RPMI7951 (cell line): ENCODE measurements at places on chromosomes 6 and 20. TPM values are rescaled to one million over a fixed set of nuclear protein-coding genes. Genes with fewer than 3 reads are reported as not detected.
A peak's percentile ranks its signal among the peaks of the same experiment; 100 is the strongest.

Gene AKAP12
- total RNA-seq = 37.3 and 38.9 TPM in 2 replicates

Gene RIMS4
- total RNA-seq = not detected in 2 replicates

Gene IYD
- total RNA-seq = not detected in 2 replicates

Gene ATP9A
- 18.7 and 19.9 TPM in 2 replicates for total RNA-seq

- DNase-seq = no peak
Observed at GRCh38 chr6:12286373-12287110, 3.6 kb upstream of the EDN1 start.

GRCh38 chr20:47727170-47727880 is 58.0 kb downstream of the SULF2 start:
- peak; percentile 54 for DNase-seq

DNA sequence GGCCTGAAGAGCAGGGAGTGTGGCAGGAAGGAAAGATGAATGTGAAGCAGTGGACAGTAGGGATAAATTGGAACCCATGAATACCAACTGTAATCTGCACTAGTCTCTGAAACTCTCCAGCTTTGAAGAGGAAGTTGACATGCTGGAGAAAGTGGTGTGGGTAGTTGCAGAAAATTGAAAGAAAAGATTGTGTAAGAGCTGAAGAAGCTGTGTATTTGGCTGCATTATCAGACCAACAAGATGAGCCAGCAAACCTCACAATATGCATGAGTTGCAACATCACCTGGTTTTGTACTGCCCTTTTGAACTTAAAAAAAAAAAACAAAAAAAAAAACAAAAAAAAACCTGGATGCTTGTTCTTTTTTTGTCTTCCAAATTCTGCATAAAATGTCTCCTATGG is 921.9 kb upstream of the EYS start:
- DNase-seq = no peak

DNA sequence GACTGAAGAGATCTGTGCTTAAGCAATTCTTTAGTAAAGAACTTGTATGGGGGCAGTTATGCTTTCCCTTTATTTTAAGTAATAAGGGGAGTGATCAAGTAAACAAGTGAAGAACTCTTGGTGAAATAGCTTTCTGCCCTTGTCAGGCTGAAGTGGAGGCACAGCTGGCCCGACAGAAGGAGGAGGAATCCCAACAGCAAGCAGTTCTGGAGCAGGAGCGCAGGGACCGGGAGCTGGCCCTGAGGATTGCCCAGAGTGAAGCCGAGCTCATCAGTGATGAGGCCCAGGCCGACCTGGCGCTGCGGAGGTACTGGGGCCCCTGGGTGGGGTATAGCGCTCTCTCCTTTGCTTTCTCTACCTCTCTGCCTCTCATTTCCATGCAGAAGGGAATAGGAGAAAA is 143.3 kb downstream of the MYO6 start:
- DNase-seq = no peak

GRCh38 chr6:25138934-25139415 is 140.2 kb upstream of the CARMIL1 start:
- peak; percentile 44 for DNase-seq
